Ecto neural progenitor cell (in vitro differentiated cells): ENCODE measurements at places on chromosomes 4 and X.

- DNase-seq, result no peak
Measured at GRCh38 chr4:10259976-10260375, 143.4 kb upstream of the WDR1 start.

DNA sequence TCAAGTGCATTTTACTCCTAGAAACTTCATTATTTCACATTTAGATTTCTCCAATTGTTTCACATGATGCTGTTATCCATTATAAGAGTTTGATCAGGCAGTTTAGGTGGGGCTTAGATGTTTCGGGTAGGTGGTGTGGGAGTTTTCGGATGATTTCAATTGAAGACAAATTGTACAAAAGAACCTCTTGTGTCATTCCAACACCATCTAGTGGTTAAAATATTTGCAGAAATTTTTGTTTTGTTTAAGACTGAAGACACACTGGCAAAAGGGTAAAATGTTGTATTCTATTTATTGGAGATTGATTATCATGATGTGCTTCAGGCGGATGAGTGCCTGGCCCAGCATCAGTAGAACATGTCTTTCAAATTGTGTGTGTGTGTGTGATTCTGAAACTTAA lies 212.7 kb downstream of the SH3BGRL start:
- no peak for DNase-seq

GRCh38 chr4:188109157-188109755 lies at the start of gene TRIML2:
Gene TRIML2, minus strand, starts transcription at chr4:188109603. Its CDS starts 4,235 bp downstream, at chr4:188105368.
- DNase-seq, result no peak

- DNase-seq, result no peak
Measured at GRCh38 chrX:750812-751211, 120.2 kb downstream of the SHOX start.

- DNase-seq, result no peak
Measured at GRCh38 chrX:9341291-9342201, 123.3 kb upstream of the TBL1X start.

GRCh38 chr4:74255096-74255495 lies 53.2 kb upstream of the EPGN start:
- DNase-seq, result no peak

GRCh38 chr4:189385098-189385497 lies 555.6 kb upstream of the FRG1 start:
- DNase-seq, result no peak

- DNase-seq, result no peak
Measured at GRCh38 chr4:104577405-104577804, 82.7 kb upstream of the CXXC4 start.
